Neural crest cell (in vitro differentiated cells): ENCODE measurements at places on chromosomes 2 and 18.

DNA sequence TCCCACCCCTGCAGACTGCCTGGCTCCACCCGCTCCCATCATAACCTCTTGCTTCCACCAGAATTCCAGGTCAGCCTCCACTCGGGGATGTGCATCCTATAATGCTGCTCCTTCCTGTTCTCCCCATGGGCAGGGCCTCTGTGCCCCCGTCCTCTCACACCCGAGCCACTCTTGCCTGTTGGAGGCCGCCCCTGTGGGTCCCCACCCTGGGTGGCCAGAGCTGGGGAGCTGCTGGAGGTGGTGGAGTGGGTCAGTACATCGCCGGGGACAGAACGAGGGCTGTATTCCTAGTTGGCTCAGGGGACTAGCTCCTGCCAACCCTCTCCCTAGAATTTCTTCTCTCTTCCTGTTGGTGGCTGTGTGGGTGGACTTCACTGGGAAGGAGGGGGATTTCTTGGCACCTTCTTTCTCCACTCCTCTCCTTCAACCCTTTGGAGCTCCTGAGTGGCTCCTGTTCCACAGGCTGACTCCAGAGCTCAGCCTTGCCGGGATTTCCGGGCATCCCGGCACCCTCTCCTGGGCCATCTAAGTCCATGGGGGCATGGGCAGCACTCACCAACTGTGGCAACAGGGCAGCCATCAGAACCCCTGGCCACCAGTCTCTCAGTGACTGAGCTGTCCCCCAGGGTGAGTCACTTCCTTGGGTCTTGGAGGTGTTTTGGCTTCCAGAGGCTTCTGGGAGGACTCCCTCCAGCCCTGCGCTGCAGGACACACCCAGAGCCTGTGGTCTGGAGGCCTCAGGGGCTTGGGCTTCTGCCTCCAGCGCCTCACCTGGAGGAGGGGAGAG, 88.2 kb upstream of the MCFD2 start:
- no peak for DNase-seq

DNA sequence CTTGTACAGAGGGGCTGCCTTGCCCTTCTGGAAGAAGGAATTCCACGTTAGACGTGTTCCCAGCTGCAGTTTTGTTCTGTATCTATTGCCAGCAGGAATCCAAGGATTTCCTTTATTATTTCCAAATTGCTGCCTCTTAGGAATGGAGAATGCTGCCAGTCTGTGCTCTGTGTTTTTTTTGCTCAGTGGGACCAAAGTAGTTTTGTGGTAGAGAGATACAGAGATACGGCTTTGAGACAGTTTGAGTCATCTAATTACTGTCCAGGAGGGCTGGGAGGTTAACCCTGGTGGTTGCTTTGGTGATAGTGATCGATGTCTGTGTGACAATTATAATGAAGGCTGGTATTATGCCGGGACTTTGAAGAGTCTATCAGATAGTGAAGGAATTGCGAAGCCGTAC, 26.3 kb downstream of the ASAP2 start:
- no peak for DNase-seq

- no peak for DNase-seq
These were observed 282.7 kb downstream of the DCDC2C start for GRCh38 chr2:3986063-3986462.

DNA sequence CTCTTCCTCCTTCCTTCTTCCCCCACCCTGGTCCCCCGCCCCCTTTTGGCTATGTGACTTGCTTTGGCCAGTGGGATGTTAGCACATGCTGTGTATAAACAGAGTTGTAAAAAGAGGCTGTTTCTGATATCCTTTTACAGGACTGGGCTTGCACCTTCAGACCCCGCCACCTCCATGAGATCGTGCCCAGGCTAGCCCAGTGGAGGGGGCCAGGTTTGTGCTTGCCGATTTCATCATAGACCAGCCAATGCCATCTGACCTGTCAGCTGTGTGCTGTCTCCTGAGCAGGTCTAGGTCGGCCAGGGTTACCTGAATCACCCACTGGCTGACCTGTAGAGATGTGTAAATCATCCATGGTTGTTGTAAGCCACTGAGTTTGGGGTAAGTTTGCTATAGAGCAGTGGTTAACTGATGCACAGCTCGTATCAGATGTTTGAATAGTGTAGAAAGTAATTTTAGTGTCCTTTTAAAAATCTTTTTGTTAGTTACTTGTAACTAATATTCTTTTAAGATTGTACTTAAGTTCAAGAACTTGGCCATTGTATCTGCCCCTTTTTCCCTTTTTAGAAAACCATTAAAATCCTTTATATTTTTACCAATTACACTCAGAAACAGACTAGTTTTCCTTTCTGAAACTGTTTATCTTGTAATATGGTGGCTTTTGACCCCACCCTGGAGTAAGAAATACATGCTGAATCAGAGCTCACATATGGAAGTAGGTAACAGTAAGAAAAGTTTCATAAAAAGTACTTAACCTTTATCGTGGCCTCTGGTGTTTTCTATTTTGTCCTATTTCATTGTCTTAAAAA, 122.0 kb upstream of the MGAT5 start:
- no peak for DNase-seq

GRCh38 chr2:68812251-68812650, 58.9 kb downstream of the BMP10 start:
- DNase-seq, result no peak

DNA sequence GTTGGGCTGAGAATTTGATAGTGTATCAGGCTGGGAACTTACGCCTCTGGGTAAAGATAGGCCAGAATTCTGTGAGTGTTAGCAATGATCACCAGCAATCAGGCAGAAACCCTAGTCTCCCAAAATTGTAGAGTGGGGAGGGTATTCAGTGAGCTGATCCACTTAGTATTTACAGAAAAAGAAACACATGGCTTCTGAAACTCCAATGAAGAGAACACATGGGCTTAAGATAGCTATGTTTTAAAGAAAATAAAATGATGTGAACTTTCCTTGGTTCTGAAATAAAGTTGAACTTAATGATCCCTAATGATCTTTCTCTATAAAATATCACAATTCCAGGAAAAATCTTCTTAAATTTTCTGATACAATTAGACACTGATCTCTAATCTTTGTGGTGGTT, 472.8 kb downstream of the DCC start:
- DNase-seq, result no peak

- DNase-seq, result no peak
These were observed 12.2 kb downstream of the DNAJB2 start for GRCh38 chr2:219291394-219291793.

- no peak for DNase-seq
These were observed 463.3 kb downstream of the STK39 start for GRCh38 chr2:167784084-167784425.

- no peak for DNase-seq
These were observed 406.5 kb upstream of the UBE2E3 start for GRCh38 chr2:180573951-180574350.

GRCh38 chr2:25219621-25220020, 51.2 kb upstream of the POMC start:
- DNase-seq, result no peak

DNA sequence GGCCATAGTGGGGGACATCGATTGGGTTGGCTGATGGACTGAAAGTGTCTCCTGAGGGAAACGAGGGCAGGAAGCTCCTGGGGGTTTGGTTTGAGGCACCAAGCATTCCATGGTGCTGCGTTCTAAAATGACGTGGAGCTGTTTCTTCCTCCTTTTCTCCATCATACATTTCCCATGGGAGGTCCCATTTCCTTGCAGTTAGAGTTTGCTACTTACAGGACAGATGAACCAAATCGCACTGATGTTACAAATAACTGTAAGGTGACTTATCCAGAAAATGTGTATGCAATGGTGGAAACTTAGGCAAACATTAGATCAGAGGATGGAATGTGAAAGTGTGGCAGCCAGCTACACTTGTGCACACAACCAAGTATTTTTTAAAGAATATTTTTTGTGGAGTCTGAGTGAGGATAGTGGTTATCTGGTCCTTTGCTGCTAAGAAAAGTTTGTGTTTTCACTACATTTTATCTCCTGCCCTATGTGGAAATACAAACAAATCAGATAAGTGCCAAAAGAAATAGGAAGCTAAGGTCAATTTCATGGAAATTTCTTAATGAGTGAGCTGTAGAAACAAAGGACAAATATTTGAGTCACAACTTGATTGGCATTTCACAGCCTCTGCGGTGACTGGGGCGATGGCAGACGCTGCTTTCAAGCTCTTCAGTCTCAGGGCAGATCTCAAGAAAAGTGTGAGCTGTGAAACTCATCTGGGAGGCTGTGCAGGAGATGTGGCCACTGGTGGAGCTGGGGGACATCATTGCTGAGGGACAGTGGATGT, 256.2 kb downstream of the TSN start:
- no peak for DNase-seq

- DNase-seq, result no peak
These were observed 57.2 kb downstream of the TTC39C start for GRCh38 chr18:24071779-24072178.

DNA sequence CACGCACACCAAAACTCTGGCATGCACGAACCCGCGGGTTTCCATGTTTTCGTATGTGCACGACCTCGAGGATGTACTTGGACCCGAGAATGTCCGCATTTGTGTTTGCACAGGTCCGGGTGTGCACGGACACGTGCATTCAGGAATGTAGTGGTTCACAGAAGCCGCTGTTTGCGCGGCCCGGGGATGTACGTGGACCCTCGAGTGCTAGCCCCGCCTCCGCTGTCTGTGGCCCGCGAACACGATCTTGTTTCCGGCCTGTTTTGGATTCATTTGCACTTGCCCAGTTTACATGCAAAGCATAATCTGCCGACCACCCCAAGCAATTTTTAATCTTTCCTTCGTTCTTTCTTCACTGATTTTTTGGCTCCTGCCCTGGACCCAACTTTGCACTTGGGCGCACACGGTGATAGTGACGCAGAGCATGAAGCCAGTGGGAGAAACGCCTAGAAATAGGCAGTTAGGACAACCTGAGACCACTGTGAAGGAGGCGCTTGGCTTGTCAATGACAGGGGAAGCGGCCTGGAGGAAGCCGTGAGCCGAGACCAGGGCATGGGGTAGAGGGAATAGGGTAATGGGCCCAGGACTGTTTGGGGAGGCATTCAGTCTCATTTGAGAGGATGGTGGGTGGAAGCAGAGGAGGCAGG, 45.4 kb upstream of the PTMA start:
- DNase-seq, result no peak

DNA sequence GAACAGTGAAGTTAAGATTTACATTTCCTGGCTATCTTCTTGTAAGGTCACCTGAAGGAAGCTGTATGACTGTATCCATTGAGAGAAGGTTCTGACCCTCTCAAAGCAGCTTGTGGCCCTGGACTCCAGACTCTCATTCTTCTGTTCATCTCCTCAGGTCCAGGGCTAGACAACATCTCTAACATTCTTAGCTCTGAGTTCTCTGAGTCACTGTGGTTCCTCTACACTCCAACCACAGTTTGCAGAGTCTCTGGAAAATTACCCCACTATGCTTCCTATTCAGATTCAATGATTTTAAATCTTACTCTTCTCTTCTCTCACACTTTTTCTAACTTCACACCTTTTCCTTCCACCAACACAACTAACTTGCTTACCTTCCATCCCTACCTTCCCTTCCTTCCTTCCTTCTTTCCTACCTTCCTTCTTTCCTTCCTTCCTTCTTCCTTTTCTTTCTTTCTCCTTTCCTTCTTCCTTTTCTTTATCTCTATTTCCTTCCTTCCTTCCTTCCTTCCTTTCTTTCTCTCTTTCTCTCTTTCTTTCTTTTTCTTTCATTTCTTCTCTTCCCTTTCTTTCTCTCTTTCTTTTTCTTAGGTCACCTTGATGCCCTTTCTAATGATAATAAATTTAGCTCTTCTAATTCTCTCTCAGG, 824.3 kb upstream of the ZEB2 start:
- no peak for DNase-seq

DNA sequence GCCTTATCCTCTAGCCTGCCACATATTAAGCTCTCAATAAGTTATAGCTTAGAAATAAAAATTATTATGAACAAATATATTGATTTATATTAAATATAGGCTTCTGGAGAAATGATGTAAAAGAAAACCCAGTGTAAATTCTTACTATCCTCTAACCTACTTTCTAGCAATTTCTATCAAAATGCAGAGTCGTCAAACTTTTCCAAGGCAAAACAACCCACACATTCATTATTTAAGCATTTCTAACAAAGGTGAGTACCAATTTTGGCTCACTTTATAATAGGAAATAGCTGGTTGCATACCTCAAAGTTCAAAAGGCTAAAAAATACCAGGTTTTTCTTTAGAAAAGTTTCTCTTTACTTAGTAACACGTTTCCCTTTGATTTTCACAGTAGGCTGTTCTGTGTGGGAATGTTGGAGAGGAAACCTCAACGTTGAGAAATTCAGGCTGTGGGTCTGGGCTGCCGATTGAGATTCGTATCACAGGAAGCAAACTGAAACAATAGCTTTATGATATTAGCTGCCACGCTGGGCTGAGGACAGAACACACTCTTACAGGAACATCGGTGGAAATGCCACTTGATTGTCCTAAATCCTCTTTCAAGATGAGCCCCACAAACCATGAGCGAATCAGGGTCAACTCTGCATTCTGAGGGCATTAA, 53.0 kb downstream of the EPAS1 start:
- no peak for DNase-seq

GRCh38 chr2:136214307-136215200, 96.6 kb upstream of the CXCR4 start:
- no peak for DNase-seq

GRCh38 chr18:12517142-12517825, 109.6 kb downstream of the PRELID3A start:
- no peak for DNase-seq

DNA sequence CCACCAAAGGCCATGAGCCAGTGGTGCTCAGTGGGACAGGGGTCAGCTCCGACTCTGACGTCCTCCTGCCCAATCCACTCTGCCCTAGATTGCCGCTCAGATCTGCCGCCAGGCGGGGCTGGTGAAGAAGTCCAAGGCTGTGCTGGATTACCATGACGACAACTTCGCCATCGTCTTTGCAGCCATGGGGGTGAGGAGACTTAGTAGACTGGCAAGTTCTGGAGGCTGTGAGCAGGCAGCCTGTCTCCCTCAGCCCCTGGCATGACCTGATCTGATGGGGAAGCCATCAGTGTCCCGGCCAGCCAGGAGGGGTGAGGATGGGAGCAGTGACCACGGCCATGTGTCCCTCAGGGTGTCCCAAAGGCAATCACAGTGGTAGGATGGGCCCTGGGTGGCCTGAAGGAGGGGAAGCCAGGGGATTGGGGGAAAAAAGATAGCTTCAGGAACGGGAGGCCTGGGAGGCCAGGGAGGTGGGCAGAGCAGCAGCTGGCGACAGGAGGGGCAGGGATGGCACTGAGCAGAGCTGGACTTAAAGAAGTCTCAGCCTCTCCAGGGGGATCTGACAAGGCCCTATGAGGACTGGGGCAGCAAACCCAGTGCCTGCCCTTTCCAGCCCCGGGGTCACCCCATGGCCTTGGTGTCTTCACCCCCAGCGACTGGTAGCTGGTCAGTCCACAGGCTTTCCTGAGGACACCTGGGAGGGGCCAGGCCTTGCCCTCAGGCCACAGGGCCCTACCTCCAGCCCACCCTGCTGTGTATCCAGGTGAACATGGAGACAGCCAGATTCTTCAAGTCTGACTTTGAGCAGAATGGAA, 17.4 kb upstream of the ANKRD53 start:
- DNase-seq, result no peak
